Thyroid gland (tissue), 4 donors: ENCODE measurements at places on chromosomes 11 and 22. TPM values are rescaled to one million over a fixed set of nuclear protein-coding genes. Genes with fewer than 3 reads are reported as not detected.

Gene CECR2
- total RNA-seq = 2.1 TPM

Gene ENTHD1
- not detected for total RNA-seq

Gene FGF19
- total RNA-seq = not detected

Gene PHLDB1
- 102 TPM for total RNA-seq

Gene LRRN4CL
- 14.6 TPM for total RNA-seq

Gene PRCP
- total RNA-seq = 89.0 TPM

Gene SMTNL1
- total RNA-seq = not detected

Gene CRYBB2
- not detected for total RNA-seq

Gene LRRC32
- total RNA-seq = 15.6 TPM

Gene RBM4
- 147 TPM for total RNA-seq

Gene LRRC75B
- total RNA-seq = 18.6 TPM

Gene MMP27
- not detected for total RNA-seq

Gene KRTAP5-10
- total RNA-seq = not detected

Gene FOSL1
- 1.6 TPM for total RNA-seq

Gene FGF4
- total RNA-seq = not detected

Gene UCP3
- total RNA-seq = 3.6 TPM

Gene NEFH
- 0.33 TPM for total RNA-seq

Gene TREH
- not detected for total RNA-seq

Gene CASP5
- total RNA-seq = not detected

Gene C11orf91
- total RNA-seq = not detected
